Prostate gland (tissue), 2 donors: ENCODE measurements at places on chromosomes 6 and 20. TPM values are rescaled to one million over a fixed set of nuclear protein-coding genes. Genes with fewer than 3 reads are reported as not detected.
A peak's percentile ranks its signal among the peaks of the same experiment; 100 is the strongest.

- H3K4me1 ChIP-seq, result no peaks in the 10 kb centered on the region
- H3K27ac ChIP-seq, result peak within 1 kb of the TSS; percentile 95
- no peaks in the 10 kb centered on the region for H3K36me3 ChIP-seq
- DNase-seq, result peak; percentile 98
- peak within 1 kb of the TSS; percentile 96 for H3K4me3 ChIP-seq
Measured at GRCh38 chr6:35342258-35343091, at the start of gene PPARD. PPARD (plus strand) TSS chr6:35342558; CDS start chr6:35411088, 68,530 bp downstream.

DNA sequence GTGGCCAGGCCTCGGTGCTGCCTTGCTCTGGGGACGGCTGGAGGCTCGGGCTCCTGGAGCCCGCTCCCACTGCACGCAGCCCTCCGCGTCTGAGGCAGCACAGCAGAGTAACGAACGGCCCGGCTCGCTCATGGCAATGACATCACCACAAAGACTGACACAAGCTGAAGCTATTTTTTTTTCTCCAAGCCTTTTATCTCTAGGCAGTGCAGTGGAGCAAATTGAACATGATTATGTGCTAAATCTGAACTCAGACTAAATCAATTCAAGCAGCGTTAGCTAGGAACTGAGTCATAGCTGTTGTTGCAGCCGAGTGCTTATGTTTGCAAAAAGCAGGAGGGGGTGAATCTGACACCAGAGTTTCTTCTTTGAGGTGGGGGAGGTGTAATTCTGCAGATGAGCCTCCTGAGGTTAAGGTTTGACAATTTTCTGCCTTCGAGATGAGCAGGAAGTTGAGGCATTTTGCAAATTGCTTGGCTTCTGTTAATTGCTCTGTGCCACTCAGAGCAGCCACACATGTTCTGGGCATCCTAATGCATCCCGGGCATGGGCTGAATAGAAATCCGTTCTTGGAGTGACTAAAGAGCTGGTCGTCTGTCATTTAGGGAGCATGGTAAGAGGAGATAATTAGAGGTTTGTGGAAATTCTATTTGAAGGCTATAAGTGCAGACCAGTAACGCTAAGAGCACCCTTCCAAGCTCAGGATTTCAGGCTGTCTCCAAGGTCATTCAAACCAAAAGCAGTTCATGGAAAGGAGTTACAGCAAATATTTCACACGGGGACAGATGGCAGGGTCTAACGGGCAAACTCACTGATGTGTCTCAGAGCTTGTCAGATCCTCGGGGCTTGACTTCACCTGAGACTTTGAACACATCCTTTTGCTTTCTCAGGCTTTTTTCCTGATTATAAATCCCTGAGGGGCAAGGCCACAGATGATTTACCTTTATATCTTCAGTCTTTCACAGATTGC lies 155.1 kb upstream of the ENPP5 start:
- no peaks in the 10 kb centered on the region for H3K4me1 ChIP-seq
- no peak overlapping the region for H3K4me3 ChIP-seq
- DNase-seq, result no peak
- H3K36me3 ChIP-seq, result no peaks in the 10 kb centered on the region
- H3K27me3 ChIP-seq, result no peaks in the 10 kb centered on the region

The MBOAT1 gene
- 8.6 TPM for total RNA-seq

The OXT gene
- total RNA-seq, result 9.8 TPM

The FERMT1 gene
- 9.0 TPM for total RNA-seq

- no peak for DNase-seq
- no peak overlapping the region for H3K4me3 ChIP-seq
- peaks cover 6% of the 10 kb centered on the region for H3K36me3 ChIP-seq
- no peak overlapping the region for H3K27ac ChIP-seq
Measured at GRCh38 chr6:166477647-166478365, 95.1 kb upstream of the MPC1 start.

DNA sequence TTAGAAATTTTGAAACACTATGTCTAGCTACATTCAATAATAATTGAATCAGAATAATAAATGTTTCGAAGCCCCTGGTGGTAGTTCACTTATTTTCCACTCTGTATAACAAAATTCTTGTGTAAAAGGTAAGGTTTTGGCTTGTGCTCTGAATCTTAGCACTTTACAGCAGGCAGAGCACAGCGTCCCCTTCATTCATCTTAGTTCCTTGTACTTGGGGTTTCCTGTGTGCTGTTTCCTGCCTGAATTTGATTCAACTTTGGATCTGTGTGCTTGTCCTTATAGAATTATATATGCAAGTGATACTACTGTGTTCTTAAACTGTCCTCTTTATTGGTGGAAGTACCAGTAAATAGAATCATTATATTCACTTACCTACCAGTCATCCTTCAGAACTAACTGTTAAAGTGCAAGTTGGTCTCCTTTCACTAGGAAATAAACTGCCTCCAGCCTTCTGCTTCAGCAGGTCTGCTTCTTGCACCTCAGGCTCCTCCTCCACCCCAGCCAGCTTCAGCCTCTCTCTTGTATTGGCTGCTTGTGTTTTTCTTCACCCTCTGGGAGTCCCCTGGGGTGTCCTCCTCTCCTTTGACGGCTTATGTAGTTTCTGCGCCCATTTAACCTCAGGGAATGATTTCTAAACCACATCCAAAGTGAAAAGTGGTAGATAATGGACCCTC lies 28.8 kb upstream of the TULP4 start:
- no peak overlapping the region for H3K27ac ChIP-seq
- no peak overlapping the region for H3K4me3 ChIP-seq
- DNase-seq, result no peak
- H3K27me3 ChIP-seq, result no peaks in the 10 kb centered on the region
- H3K36me3 ChIP-seq, result no peaks in the 10 kb centered on the region

The SLC25A27 gene
- total RNA-seq, result 33.7 TPM
